Stimulated activated CD8-positive, alpha-beta memory T cell treated with anti-CD3 and anti-CD28 coated beads, Interleukin-7, amount 100 ng/mL, for 24 hours (primary cell): ENCODE measurements at places on chromosomes 6 and 20.

GRCh38 chr6:15995493-15995892 lies 133.4 kb upstream of the MYLIP start:
- DNase-seq = no peak

DNA sequence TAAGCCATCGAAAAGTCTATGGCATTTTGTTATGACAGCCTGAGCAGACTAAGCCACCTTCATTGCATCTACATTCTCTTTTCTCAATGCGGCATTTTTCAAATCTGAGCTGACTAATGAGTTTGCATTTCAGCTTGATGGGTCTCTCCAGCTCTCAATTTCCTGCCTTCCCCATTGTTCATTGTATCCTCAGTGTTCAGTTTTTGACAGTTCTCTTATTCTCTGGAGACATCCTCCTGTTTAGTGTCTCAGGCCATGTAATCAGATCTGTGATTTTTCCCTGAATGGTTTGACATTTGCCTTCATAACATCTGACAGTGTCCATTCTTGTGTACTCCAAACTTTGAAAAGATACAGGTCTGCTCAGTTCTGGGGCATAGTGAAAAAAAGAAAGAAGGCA lies 27.9 kb upstream of the MCM3 start:
- DNase-seq = no peak

DNA sequence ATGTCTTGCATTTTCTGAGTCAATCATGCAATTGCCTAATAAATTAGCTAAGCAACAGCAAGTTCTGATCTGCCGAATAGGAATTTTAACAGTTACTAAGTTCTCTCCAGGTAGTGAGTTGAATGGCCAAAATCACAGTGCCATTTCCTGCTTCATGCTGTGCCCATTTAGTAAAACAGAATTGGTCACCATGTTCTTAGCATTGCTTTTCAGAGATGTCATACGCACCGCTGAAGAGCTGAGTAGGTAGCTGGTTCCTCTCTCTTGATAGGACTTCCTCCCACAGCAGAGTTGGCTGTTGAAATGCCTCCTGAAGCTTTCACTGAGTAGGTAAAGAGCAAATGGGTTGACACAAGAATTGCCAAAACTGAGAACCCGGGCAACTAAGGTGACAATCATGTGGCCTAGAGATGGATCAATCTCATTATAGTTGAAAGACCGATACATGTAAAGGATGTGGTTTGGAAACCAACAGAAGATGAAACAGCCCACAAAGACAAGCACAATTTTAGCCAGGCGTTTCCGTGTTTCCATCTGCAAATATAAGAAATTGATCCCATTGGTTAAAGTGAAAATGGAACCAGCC lies 57.1 kb upstream of the GJE1 start:
- DNase-seq = no peak

DNA sequence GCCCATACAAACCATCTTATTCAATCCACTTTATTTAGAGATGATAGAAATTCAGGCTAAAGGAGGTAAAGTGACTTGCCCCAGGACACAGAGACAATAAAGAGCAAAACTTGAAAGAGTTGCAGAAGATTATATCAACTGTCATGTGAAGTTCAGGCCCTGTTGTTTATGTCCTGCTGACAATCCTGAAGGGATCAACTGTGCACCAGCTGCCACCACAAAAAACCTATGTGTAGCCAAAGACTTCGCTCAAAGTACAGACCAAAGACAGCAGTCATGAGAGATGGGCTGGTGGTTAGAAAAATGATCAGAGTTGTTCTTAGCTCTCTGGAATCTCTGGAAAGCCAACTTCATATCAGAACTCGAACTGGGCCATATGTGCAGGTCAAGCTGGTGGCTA lies 16.0 kb upstream of the CITED2 start:
- DNase-seq = no peak

GRCh38 chr20:44050925-44051660 lies 135.9 kb downstream of the JPH2 start:
- no peak for DNase-seq
